Activated CD8-positive, alpha-beta T cell treated with anti-CD3 and anti-CD28 coated beads for 36 hours (primary cell): ENCODE measurements at places on chromosomes 5 and 9. TPM values are rescaled to one million over a fixed set of nuclear protein-coding genes. Genes with fewer than 3 reads are reported as not detected.

- no peak for DNase-seq
Measured at GRCh38 chr9:95193067-95193466, 124.4 kb downstream of the FANCC start.

DNA sequence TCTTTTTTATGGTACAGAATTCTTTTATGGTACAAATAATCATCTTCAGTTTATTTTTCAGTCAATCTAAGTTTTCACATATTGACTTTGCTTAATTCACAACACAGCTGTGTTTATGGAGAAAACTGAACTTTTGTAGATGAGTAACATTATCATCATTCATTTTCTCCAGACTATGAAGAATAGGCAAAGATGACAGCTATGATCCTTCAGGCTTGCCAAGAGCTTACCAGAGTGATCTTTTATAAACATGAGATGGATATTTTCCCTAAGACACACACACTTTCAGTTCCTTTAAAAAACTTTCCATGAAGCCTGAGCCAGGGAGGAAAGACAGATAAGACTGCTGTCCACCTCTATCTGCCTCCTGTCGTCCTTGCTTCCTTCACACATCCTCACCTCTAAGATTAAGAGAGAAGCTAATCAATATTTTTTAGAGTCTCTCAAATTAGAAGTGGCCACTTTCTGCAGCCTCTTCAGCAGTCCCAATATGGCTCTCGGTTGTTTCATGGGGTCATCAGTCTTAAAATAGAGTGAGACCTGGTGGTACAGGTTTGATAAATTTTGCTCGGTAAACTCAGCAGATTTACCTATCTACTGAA lies 108.1 kb upstream of the SLC27A6 start:
- DNase-seq = no peak

DNA sequence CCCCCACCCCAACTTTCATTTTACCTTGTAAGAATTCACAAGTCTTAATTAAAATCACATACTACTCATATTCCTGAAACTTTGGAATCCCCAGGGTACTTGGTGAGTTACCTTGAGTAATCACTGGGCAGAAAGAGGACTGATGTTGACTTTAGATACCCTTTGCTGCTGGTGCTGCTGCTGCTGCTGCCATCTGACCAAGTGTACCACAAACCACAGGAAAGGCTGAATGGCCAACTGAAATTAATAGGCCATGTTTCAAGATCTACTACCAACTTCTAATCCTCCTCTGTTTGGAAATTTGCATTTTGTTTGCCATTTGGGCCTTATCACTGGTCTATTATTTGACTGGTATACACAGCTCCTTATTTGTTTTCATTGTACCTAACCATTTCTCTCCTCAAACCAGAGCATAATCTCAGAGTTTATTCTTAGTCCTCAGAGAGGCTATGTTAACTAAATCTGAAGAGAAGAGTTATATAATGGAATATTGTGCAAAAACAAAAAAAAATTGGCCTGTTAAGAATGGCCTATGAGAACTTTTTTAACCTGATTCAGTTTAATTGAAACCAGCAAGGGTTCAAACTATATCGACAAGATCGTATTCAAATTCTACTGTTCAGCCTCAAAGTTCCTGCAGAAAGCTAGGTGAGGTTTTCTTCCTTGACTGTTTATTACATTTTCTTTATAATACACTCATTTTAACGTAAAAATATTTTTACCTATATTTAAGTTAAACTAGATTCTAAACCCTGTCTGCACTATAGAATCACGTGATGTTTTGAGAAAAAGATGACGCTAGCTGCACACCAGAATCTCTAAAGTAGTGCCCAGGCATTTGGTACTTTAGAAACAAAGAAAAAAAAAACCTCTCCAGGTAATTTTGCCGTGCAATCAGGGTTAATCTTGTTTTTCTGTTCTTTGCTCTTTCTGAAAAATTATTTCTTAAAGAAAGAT lies 13.1 kb downstream of the SELENOP start:
- DNase-seq = no peak

DNA sequence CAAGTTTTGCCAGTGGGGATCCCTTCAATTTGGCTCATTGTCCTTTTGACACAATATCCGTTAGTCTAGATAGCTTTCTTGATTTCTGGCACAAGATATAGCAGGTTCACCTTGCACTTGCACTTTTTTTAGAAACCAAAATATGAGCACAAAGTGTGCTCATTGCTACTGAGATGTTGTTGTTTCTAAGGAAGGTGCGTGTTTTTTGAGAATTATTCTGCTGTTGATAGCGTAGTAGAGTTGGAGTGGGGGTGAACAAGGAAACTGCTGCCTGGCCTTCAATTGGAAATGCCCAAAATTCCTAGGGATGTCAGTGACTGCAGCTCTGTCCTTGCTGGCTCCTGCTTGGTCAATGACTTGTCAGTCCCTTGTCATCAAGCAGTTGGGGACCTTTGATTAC lies 73.3 kb downstream of the TLE4 start:
- no peak for DNase-seq

DNA sequence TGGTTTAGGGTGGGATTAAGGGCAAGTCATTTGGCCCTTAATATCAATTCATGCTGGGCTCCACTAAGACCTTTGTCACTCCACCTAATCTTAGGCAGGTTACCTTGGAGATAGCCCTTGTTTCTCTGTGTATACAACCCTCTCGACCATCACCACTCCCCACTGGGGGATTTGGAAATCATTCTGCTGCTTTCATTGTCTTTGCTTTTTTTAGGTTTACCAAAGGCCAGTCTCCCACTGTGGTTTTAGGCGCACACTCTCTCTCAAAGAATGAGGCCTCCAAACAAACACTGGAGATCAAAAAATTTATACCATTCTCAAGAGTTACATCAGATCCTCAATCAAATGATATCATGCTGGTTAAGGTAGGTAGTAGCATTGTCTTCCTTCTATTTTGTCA lies 6.2 kb downstream of the GZMK start:
- DNase-seq = no peak

DNA sequence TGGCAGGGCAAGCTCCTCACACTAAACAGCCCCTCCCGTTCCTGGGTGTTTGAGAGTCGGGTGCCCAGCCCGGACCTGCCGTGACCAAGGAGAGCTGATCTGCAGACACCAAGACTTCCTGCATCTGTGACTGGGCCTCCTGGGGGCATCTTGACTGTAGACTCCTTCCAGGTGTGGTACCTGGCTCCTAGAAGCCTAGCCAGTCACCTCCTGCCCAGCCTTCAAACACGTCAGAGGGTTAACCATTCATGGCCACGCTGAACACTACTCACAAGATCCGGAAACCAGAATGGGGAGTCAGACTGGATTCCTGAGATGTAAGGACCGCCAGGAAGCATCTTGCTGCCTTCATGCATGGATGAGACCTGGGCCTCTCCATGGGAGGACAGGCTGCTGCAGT lies 3.7 kb upstream of the LCN2 start:
- no peak for DNase-seq

LPAR1 gene
- total RNA-seq = not detected

GRCh38 chr9:120557205-120557604 lies 22.8 kb downstream of the CDK5RAP2 start:
- DNase-seq = no peak

- no peak for DNase-seq
Measured at GRCh38 chr9:684054-684890, 157.2 kb upstream of the DMRT1 start.

- DNase-seq = no peak
Measured at GRCh38 chr9:101350285-101350684, 34.5 kb downstream of the BAAT start.

ANP32B gene
- total RNA-seq = 389 TPM

GPSM1 gene
- 10.0 TPM for total RNA-seq

LCN10 gene
- total RNA-seq = 3.2 TPM

DNA sequence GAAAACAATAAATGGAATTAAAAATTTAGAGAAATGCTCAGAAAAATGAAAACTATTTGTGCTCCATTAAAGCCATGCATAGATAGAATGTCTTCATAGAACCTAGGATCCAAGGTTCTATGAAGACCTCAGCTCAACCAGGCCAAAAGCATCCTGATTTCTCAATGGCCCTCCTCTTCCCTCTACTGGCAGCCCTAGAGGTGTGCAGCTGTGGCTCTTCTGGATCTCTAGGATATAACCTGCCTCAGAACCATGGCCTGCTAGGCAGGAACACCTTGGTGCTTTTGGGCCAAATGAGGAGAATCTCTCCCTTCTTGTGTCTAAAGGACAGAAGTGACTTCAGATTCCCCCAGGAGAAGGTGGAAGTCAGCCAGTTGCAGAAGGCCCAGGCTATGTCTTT lies 15.1 kb downstream of the IFNA1 start:
- DNase-seq = peak; percentile 20

- DNase-seq = no peak
Measured at GRCh38 chr9:72422214-72422613, 57.2 kb upstream of the ZFAND5 start.

GRCh38 chr5:179115845-179116524 lies 55.8 kb downstream of the ZNF354C start:
- DNase-seq = no peak

DNA sequence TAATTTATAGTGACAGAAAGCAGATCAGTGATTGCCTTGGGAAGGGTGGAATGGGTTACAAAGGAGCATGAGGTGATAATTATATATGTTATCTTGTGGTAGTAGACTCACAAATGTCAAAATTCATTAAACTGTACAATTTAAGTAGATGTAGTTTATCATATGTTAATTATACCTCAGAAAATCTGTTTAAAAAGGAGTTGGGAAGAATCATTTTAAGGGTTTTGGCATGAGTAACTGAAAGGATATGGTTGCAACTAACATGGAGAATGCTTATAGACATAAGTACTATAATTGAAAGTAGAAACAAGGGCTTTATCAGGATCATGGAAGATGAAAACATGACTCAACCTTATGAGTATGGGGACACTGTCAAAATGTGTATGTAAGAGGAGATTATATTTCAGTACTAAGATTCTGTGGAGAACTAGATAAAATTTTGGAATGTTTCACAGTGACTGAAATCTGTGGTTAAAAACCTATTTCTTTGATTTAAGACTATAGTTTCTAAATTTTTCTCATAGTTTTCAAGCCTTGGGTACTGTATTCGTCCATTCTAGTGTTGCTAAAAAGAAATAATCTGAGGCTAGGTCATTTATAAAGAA lies 73.3 kb downstream of the FCHO2 start:
- DNase-seq = no peak

GRCh38 chr5:135348918-135349317 lies 50.1 kb downstream of the MACROH2A1 start:
- DNase-seq = no peak

DNA sequence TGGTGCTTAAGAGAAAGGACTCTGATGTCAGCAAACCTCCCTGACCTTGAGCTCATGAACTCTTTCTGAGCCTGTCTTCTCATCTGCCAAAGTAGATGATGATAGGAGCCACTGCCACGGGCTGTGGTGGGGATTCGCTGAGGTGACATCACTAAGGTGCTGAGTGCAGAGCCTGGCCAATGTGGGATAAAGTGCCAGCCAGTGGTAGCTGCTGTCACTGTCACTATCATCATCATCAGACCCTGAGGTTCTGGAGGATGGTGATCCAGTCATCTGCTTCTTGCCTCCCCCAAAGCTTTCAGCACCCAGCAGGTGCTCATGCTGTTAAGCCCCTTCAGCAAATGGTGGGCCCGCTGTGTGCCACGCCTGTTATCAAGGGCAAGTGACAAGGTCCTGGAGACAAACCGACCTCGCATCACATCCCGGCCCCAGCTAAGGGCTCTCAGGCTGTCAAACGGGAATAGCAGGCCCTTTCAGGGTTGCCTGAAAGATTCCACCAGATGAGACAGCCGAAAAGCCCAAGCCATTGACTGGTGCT lies 6.4 kb downstream of the FPGS start:
- peak; percentile 43 for DNase-seq
